Occipital lobe (tissue), 3 donors: ENCODE measurements at places on chromosomes 5 and 9. TPM values are rescaled to one million over a fixed set of nuclear protein-coding genes. Genes with fewer than 3 reads are reported as not detected.

- DNase-seq = no peak
Measured at GRCh38 chr5:129135633-129136032, 41.1 kb downstream of the ISOC1 start.

- DNase-seq = no peak
Measured at GRCh38 chr5:152686931-152687330, 281.9 kb upstream of the NMUR2 start.

GRCh38 chr5:137603356-137603755 lies 104.2 kb upstream of the SPOCK1 start:
- DNase-seq = no peak

DNA sequence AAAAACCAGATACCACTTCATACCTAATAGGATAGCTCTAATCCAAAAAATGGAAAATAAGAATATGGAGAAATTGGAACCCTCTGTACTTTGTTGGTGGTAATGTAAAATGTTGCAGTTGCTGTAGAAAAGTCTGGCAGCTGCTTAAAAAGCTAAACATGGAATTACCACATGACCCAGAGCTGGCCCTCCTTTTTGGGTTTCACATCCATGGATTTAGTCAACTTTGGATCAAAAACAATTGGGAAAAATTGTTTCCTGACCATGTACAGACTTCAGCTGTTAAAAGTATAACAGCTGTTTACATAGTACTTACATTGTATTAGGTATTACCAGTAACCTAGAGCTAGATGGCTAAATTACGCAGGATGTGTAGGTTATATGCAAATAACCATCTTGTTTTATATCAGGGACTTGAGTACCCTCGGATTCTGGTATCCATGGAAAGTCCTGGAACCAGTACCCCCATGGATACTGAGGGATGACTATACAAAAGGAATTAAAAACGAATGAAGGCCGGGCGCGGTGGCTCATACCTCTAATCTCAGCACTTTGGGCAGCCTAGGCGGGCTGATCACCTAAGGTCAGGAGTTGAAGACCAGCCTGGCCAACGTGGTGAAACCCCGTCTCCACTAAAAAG lies 15.8 kb downstream of the DNAJA1 start:
- no peak for DNase-seq

DNA sequence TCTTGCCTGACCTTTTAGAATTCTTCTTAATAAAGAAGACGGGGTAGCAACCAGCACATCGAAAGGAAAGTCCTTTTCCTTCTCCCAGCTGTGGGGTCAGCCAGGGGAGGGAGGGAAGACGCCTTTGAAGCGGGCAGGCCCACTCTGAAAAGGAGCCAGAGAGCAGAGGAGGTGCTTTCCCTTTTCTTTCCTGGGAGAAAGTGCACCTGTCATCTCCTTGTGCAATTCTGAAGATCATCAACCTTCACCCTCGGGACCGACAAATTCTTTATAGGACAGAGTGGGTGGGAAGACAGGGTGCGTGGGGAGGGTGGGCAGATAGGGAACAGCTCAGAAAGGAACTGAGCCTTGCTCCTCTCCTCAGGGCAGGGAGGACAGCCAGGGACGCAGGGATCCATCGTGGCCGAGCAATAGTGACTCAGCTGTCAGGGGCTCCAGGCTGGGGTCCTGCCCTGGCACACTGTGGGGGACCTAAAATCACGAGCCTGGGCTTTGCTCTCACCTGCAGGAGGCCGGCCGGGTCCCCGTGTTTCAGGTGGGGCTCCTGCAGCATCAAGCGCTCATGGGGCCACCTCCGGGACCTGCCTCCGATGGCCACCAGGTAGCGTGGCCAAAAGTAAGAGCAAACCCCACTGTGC lies 141.0 kb downstream of the OLFM1 start:
- DNase-seq = no peak

- no peak for DNase-seq
Measured at GRCh38 chr9:128153060-128153946, 4.0 kb downstream of the LCN2 start.

DNA sequence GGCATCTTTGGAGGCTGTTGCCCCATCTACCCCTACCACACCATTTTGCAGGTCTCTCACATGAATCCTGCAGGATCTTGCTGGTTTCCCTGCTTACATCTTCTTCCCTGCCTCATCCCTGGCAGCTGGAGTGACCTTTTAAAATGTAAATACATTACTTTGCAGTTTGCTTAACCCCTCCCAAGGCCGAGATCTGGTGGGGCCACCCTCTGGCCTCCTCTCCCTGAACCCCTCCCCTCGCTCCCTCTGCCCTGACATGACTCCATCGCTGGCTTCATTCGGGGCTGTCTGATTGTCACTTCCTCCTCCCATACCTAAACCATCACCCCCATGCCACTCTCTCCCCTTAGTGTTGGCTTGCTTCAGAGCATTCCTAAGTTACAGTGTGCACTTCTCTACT lies 12.6 kb upstream of the PALM2AKAP2 start:
- DNase-seq = no peak

GRCh38 chr5:155472780-155473179 lies 459.2 kb downstream of the KIF4B start:
- no peak for DNase-seq

GRCh38 chr9:136133959-136134484 lies 15.3 kb upstream of the TMEM250 start:
- DNase-seq = no peak

DNA sequence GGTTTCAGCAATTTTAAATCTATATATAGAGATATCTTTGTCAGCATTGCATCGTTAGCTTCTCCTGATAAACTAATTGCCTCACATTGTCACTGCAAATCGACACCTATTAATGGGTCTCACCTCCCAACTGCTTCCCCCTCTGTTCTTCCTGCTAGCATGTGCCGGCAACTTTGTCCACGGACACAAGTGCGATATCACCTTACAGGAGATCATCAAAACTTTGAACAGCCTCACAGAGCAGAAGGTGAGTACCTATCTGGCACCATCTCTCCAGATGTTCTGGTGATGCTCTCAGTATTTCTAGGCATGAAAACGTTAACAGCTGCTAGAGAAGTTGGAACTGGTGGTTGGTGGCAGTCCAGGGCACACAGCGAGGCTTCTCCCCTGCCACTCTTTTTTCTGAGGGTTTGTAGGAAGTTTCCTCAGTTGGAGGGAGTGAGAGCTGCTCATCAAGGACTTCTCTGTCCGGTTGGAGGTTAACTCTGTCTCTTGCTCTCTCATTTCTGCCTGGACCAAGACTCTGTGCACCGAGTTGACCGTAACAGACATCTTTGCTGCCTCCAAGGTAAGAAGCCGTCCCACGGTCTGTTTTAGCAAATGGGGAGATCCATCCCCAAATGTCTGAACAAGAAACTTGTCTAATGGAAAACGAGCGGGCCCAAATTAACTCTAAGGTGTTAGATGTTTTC lies at the start of gene IL4:
Gene IL4, plus strand, starts transcription at position 51 of the 692 bp plus-strand sequence. Its CDS starts 62 bp downstream, at position 113.
- no peak for DNase-seq

- DNase-seq = no peak
Measured at GRCh38 chr9:26706223-26706622, 186.4 kb downstream of the CAAP1 start.

- no peak for DNase-seq
Measured at GRCh38 chr9:16304301-16304700, 566.2 kb downstream of the BNC2 start.

DNA sequence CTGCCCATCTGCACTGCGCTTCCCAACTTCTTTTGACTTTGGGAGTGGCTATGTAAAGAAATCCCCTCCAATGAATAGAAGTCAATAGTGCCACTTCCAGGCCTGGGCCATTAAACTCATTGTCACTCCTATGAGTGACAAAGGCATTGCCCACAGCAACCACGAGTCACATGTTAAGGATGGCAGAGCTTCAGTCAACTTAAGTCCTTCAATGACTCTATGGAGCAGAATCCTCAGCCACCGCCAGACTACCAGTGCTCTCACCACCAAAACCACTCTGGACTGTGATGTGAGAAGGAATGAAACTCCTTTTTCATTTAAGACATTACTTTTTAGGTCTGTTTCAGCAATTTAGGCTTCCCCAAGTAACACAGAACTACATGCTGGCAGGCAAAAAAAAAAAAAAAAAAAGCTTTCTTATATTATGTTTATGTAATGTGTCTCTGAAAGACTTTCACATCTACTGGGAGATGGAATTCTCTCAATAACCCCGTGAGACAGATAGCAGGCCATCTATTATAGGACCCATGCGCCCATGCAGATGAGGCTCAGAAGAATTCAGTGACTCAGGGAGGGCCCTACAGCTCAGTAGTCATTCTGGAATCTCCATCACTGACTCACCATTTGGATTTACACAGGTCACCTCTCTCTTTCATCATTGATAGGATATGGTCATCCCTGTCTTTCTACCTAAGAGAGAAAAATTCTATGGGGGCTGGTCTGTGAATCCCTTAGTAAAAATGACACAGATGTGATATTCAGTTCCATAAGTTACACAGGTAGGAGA lies 180.5 kb downstream of the CEMIP2 start:
- DNase-seq = no peak

DNA sequence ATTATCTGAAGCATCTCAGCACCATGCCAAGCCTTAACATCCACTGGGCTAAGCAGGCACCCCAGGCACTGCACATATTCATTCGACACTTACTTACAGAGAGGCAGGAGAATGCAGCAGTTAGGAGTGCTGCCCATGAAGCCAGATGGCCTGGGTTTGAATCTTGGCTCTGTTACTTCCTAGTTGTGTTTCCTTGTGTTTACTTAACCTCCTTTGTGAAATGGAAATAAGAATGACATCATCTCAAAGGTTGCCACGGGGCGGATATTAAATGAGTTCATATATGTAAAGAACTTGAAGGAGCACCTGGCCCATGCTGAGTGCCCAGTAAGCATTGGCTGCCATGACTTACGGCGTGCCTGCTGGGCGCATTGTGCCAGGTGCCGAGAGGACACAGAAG lies 565.2 kb downstream of the CDK5RAP2 start:
- no peak for DNase-seq

GRCh38 chr5:60277941-60278340 lies 384.4 kb upstream of the PDE4D start:
- DNase-seq = no peak

- DNase-seq = no peak
Measured at GRCh38 chr5:158882660-158883059, 217.1 kb downstream of the EBF1 start.

GRCh38 chr5:9529041-9529480 lies 16.8 kb downstream of the SEMA5A start:
- DNase-seq = no peak

DNA sequence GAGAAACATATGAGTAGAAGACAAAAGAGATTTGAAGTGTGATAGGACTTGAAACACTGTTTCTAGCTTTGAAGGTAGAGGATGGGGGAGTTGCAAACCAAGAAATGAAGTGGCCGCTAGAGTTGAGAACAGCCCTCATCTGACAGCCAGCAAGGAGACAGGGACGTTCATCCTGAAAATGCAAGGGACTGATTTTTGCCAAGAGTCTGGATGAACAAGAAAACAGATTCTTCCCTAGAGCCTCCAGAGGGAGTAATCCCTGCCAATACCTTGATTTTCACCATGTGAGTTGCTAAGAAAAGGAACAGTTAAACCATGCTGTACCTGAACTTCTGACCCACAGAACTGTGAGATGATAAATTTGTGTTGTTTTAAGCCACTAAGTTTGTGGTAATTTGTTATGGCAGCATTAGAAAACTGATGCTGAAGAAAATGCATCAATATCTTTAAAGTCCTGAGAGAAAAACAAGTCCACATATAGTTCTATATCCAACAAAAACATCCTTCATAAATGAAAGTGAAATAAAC lies 154.0 kb upstream of the ADAMTSL1 start:
- DNase-seq = no peak

GRCh38 chr9:93295031-93295430 lies 111.1 kb downstream of the WNK2 start:
- peak; percentile 39 for DNase-seq

DNA sequence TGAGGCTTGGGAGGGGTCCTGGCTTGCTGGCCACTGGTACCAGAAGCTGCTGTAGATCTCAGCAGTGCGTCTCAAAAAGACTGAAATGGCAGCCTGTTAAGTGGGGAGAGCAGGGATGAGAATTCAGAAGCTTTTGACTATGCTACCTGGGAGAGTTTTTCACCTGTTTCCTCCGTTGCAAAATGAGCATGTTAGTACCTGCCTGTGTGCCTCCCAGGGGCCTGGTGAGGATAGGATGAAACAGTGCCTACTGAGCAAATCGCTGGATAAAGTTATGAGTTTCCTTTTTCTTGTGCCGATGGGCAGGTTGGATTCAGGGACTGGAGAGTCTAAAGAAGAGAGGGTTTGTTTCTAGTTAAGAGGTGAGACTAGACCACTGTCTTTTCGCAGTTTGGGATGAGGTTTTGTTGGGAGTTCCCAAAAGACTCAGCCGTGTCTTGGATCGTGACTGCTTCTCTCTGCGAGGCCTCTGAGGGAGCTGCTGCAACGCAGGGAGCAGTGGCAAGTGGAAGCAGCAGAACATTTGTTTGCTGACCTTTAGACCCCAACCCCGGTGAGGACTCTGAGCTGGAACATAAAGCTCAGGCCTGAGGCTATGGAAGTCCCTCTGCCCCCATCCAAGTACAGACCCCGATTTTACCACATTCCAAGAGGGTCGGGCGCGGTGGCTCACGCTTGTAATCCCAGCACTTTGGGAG lies 1.4 kb downstream of the RALGPS1 start:
- no peak for DNase-seq

DNA sequence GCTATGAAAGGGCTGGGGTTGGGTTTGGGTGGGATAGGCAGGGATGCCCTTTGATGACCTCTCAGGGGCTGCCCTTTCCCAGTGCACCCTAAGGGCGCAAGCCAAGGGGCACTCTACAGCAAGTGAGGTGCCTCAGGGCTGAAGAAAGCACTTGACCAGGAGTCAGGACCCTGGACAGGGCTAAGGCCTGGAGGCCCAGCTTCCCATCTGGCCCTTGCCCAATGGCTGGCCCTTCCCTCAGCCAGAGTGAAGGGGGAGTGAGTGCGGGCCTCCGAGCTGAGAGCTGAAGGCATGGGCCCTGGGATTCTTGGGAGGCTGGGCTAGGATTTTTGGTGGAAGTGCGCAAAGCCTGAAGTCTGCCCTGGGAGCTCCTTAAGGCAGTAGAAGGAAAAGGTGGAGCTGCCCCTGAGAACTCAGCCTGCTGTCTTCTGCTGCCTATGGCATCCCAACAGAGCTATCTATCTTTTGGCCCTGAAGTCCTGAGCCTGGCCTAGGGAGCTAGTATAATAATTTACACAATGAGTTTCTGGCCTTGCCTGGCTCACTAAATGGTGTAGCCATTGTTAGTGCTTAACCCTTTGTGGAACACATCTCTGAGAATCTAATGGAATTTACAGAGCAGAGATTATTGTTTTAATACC lies 16.4 kb downstream of the JADE2 start:
- no peak for DNase-seq

- DNase-seq = no peak
Measured at GRCh38 chr5:150491876-150492275, 16.1 kb upstream of the NDST1 start.

- DNase-seq = no peak
Measured at GRCh38 chr5:82023644-82024043, 51.8 kb downstream of the ATG10 start.

Gene CD14
- 15.4 TPM for total RNA-seq

Gene ACTBL2
- total RNA-seq = not detected

Gene PDCD1LG2
- 0.62 TPM for total RNA-seq

Gene PCDHGA8
- 8.0 TPM for total RNA-seq

Gene AGXT2
- total RNA-seq = not detected

Gene AIF1L
- total RNA-seq = 17.8 TPM

Gene FBP2
- total RNA-seq = not detected

Gene FRMD3
- total RNA-seq = 68.8 TPM

Gene LECT2
- total RNA-seq = not detected

Gene VCAN
- 228 TPM for total RNA-seq

Gene CA9
- total RNA-seq = 0.78 TPM

Gene OLFML2A
- 2.5 TPM for total RNA-seq

Gene BRD9
- total RNA-seq = 36.5 TPM

Gene SLC6A19
- total RNA-seq = not detected

Gene GABRG2
- 37.4 TPM for total RNA-seq

Gene KCNN2
- total RNA-seq = 34.6 TPM

Gene RANBP17
- 212 TPM for total RNA-seq

Gene SLC6A7
- total RNA-seq = 0.62 TPM

Gene HTR1A
- 18.2 TPM for total RNA-seq
